ENCODE measurements at places on chromosomes 7 and 10.

GRCh38 chr10:100297242-100297641 lies 10.8 kb upstream of the BLOC1S2 start:
- no peak for DNase-seq

GRCh38 chr10:11986593-11987216 lies 55.9 kb downstream of the UPF2 start:
- DNase-seq = peak; percentile 59

DNA sequence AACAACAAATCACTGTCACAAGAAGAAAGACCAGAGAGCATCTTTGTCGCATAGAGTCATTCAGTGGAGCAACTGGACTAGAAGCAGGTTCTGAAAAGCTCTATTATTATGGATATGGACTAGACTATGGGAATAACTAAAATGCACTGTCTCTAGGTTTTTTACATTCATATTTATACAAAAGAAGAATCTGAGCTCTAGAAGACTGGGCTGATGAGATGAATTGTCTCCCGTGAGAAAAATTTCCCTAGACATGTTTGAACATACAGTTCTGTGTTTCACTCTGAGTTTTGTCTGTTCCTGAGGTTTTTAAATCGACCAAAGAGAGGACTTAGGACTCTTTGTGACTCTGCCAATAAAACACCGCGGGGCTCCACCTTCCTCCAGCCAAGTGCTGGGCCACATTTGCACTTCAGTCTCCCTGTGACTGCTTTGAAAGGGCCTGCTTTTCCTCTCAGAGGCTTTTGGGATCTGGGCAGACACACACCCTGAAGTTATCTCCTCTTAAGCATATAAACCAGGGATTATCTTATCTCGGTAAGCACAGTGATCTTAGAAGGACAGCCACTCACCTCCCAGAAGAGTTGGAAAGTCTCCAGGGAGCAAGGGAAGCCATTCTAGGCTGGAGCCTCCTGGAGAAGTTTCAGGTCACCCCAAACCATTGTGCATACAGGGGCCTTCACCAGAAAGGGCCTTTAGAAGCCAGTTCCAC lies 101.0 kb upstream of the JCAD start:
- DNase-seq = no peak

DNA sequence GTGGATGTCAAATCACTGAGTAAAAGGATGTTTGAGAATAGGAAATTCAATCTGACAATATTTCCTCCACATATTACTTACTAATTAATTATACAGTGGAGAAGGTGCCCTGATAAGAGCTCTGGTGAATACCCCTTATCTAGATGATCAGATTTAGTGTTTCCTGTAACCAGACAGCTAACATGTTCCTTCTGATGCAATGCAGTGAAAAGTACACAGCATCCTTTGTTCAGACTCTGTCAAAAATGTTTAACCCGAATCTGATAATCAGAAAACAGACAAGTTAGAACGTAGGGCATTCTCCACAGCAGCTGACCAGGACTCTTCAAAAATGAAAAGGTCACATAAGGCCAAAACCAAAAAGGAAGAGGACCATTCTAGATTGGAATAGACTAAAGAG lies 46.2 kb downstream of the WDR11 start:
- peak; percentile 40 for DNase-seq

GRCh38 chr7:74029089-74029785 lies 1.3 kb downstream of the ELN start:
- no peak for DNase-seq

GRCh38 chr7:63521-64021 lies 128.8 kb upstream of the FAM20C start:
- DNase-seq = peak; percentile 34

DNA sequence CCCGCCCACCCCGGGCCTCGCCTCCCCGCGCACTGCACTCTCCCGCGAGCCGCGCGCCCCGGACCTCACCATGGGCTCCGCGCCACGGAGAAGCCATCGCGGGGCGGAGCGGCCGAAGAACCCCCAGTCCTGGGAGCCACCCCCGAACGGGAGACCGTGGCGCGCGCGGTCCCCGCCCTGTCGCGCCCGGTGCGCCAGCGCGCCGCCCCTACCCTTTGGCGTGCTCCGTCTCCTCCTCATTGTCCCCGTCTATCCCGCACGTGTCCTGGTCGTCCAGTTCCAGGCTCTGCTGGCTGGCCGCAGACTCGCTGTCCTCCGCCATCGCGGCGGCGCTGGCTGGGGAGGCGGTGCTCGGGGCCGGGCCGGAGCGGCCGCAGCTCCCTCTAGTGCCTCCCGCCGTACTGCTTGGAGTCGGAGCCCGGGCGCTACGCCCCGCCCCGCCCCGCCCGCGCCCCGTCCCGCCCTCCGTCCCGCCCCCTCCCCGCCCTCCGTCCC lies at the start of gene NMT2:
NMT2 (minus strand) TSS at position 403 of the 495 bp plus-strand sequence; CDS start at position 322, 81 bp downstream.
- peak; percentile 92 for DNase-seq

GRCh38 chr7:139183251-139183650 lies 47.8 kb upstream of the UBN2 start:
- DNase-seq = no peak

- no peak for DNase-seq
Observed at GRCh38 chr7:25857376-25858067, 294.5 kb upstream of the NFE2L3 start.

GRCh38 chr10:4849555-4850242 lies 23.7 kb downstream of the AKR1E2 start:
- peak; percentile 89 for DNase-seq

- no peak for DNase-seq
Observed at GRCh38 chr10:65325913-65326312, 1599.9 kb upstream of the LRRTM3 start.

- no peak for DNase-seq
Observed at GRCh38 chr10:64458306-64458705, 937.1 kb downstream of the REEP3 start.

- DNase-seq = peak; percentile 81
Observed at GRCh38 chr10:28381903-28382347, 79.1 kb upstream of the MPP7 start.

Data from retina (tissue), 1 donor.